ENCODE measurements at places on chromosomes 7 and 10.

- peak; percentile 53 for DNase-seq
Measured at GRCh38 chr10:93115661-93116383, 42.1 kb downstream of the CYP26A1 start.

DNA sequence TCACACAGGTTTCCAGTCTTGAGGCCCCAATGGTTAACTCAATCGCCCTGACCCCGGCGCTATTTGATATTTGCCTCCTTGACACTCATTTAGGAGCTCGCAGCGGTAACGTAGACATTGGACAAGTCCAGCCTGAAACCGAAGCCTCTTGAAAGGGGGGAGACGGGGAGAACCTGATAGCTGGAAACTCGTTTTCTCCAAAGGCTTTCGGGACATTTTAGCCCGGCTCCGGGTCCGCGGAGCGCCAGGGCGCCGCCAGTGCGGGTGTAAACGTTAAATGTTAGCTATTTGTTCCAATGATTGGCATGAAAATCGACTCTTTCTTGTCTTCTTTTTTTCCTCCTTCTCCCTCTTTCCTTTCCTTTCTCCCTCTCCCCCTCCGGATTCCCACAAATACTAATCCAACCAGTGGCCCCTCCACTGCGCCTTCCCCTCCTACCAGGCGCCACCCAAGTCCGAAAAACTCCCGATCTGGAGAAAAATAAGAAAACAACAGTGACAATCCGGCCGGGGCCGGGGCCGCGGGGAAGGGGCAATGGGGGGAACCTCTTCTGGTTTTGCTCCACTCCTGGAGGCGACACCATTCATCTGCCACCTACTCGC lies 17.2 kb upstream of the GATA3 start:
- no peak for DNase-seq

DNA sequence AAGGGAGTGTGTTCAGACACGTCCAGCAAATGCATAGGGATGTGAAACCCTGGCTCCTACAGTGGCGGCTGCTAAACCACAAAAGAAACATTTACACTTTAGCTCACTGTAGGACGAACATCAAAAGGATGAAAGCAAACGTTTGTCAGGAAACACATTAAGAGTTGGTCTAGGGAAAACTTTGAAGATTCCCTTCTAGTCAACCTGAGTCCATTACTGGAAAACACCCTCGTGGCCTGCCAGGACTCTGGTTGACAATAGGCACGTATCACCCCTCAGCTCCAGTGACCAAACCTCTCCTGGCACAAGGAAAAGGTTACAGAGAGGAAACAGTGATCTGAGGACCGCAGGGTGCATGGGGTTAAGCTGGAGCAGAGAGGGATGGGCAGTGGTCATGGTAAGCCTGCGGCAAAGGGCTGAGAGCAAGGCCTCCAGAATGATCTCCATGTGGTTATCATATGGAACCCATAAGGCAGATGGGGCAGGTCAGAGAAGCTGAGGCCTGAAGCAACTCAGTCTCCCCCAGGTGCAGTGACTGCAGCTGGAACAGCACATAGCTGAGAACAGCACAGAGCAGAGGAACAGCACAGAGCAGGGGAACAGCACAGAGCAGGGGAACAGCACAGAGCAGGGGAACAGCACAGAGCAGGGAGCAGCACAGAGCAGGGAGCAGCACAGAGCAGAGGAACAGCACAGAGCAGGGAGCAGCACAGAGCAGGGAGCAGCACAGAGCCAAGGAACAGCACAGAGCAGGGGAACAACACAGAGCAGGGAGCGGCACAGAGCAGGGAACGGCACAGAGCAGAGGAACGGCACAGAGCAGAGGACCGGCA lies 49.9 kb downstream of the CHST15 start:
- DNase-seq = no peak

GRCh38 chr10:55214608-55215007 lies 413.6 kb upstream of the PCDH15 start:
- DNase-seq = no peak

DNA sequence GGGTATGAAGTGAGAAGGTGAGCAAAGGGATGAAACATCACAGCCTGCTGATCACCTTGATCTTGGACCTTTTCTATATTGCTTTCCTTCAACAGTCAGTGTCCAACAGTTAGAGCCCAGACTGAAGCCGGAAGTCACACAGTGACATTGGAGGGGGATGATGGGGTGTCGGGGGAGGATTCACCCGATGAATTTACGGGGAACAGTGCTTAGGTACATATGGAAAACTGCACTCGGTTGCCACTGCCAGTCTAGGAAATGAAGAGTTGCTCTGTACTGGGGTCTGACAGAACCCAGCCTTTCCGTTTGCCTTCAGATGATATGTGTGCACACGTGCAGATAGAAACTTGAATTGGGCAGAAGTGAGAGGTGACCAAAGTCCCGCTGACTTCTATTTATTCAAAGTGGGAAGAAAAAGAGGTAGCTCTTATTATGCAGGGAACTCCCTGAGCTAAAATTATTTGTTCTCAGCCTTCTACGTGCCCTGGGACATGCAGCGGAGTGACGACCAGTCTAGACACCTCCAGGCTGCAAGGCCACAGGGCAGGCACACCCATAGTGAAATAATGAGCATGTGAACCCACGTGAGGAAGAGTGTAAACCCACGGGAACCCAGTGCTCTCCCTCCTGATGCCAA lies 107.2 kb upstream of the INHBA start:
- no peak for DNase-seq

- no peak for DNase-seq
Measured at GRCh38 chr10:70354556-70354955, 27.9 kb downstream of the LRRC20 start.

DNA sequence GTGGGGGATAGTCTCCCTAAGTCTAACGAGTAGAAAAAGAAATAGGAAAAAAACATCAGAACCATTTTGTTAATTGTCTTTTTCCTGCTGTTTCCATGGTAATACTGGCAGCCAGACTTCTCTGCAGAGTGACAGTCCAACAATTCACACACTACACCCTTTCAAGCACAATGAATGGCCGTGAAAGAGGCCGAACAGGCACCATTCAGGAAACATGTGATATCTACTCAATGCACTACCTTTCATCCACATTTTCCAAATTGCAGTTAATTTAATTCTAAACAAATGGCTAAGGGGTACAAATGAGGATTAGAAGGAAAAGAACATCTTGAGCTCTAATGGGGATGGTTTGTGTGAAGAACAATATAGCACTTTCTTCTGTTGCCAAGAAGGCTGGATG lies 358.5 kb upstream of the ANKRD30A start:
- peak; percentile 44 for DNase-seq

DNA sequence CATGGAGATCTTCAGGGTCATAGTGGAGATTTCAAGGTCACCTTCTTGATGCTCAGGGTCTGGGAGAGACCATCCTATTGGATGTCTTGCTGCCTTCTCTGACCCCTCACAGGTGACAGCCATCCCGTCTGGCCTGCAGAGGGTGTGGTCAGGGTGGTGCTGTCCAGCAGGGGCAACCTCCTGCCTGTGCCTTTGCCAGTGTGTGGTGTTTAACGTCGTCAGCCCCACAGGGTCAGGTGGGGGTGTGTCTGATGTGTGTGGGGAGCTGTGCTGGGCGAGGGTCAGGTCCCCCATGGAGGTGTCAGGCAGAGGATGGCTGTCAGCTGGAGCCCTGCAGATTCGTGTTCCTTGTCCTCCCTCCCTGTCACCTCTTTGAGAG lies 16.5 kb downstream of the ADCY1 start:
- no peak for DNase-seq

- DNase-seq = no peak
Measured at GRCh38 chr7:153887749-153888569, 164.2 kb upstream of the DPP6 start.

DNA sequence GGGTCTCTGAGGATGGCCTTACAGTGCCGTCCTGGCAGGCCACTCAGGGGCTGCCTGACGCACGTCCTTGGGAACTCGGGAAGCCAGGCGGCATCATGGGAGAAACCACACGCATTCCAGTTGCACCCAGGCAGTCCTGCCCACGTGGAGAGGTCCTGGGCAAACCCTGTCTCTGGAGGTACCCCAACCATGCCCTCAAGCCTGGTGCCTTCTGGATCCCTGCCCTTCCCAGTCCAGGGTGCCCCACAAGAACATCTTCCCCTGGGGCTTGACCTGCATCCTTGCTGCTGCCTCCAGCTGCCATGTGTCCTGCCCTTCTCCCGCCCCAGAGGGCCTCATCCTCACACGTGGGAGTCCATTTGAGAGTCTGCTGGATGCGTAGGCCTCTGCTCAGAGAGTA lies 200.3 kb upstream of the PPP2R2D start:
- no peak for DNase-seq

- DNase-seq = no peak
Measured at GRCh38 chr10:70743430-70743788, 41.8 kb downstream of the TBATA start.

DNA sequence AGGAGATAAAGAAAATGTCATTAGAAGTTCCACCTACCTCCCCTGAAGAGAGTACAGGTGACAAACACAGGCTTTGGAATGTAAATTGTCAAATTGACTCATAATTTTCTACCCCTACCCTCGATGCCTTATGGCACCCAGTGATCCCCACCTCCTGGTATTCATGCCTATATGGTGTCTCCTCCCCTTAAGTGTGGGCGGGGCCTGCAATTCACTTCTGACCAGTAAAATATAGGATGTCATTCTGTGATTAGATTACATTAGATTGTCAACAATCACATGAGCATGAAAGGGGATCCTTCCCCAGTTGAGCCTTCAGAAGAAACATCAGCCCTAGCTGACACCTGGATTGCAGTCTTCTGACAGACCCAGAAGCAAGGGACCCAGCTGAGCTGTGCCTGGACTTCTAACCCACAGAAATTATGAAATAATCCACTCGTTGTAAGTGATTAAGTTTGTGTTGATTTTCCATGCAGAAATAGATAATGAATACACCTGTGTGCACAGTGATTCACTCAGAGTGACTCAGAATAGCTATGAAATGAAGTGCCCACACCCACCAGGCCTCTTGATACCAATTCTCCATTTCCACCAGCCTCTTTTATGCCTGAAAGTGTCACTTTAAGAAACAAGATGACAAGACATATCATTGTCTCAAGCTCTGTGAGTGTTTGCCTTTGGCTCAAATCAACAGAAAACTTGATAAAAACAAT lies 8.5 kb upstream of the SLC39A12 start:
- no peak for DNase-seq

- peak; percentile 51 for DNase-seq
Measured at GRCh38 chr7:134886353-134887057, 99.8 kb upstream of the AGBL3 start.

DNA sequence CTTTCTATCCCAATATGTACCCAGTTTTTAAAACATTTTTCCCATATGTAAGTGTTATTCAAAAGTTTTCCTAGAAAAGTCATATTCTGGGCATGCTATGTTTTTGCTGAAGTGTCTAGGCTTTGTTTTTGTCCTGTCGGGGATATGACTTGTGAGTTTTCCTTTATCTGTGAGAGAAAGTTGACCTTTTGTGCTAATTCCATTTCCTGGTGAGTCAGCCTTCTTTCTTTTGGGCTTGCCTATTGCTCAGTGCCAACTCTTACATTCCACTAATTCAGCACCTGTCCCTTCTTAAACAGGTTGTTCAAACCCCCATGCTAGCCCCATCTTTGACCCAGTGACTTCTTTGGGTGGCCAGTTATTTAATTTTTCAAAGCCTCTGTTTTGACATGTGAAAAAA lies 146.2 kb downstream of the AHR start:
- DNase-seq = peak; percentile 79

DNA sequence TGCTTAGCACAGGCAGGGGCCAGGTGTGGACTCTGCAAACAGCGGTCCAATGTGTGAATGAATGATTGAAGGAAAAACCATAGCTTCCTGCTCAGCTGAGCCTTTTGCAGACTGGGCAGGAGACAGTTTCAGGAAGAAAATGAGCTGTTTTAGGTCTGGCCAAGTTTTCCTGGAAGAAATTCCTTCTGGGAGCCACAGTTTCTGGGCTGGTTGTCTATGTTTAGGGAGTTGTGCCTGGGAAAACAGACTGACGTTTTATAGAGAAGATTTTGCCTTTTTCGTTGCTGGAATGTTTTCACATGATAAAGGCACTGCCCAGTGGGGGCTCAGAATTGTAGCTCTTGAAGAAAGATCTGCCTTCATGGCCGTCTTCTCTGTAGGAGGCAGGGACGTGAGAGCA lies 255.1 kb downstream of the CCSER2 start:
- DNase-seq = no peak

DNA sequence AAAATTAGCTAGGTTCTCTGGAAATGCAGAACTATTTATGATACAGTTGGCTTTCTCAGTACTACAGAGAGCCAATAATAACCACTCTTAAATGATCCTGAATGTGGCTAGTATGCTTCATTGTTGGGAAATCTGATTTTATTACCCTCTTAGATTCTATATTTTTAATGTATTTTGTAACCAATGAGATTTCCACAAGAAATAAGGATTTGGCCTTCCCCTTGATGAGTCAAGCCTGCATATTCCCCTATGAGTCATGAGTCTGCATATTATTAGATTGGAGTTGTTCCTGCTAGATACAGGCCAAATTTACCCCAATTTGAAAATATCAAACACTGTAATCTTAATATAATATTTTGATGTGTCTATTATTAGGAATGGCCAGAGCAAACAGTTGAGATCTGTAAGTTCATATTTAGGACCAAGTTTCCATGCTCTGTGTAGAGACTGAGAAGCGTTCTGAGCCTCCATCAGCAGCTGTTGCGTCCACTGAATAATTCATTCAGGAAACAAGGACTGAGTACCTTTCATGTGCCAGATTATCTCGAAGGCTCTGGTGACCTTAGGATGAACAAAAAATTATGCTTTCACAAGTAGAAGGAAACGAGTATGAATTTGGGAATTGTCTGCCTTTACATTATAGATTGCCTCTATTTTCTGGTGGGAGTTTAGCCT lies 793.4 kb downstream of the NRG3 start:
- DNase-seq = peak; percentile 21

DNA sequence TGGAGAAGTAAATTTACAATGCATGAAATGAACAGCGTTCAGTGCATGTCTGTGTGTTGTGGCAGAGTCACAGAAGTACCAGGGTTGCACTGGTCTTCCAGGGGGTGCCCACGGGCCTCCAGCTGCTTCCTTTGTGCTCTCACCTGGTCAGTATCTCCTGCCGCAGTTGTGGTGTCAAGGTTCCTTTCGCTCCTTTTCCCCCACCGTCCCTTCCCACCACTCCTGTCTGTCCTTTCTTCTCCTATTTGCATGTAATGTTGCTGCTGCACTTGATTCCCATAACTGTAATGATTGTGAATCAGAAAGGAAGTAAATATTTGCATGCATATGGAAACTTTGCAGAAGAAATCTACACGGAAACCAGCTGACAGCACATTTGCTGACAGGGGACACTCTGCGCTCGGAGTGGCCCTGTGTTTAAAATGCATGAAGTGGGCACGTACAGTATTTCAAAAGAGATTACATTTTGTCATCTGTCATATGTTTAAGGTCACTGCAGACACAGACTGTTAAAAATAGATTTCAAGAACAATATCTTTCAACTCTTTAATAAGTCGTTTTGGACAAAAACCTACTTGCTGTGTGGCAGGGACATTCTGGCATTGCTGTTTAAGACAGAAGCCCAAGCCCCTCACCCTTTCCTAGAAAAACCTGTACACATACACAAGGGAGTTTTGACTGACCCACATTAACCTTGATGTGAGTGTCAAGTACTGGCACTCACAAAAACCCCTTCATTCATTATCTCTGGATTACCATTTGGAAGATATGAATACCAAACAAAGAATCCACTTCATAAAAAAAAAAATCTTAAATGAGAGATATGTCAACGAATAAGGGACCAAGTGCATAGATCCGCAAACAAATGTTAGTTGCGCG lies 336.7 kb upstream of the KLF6 start:
- DNase-seq = no peak

Data from COLO829 (cell line).